ENCODE measurements at places on chromosomes 5 and 9.

GRCh38 chr9:71830153-71830552, 61.8 kb upstream of the CEMIP2 start:
- DNase-seq, result no peak

DNA sequence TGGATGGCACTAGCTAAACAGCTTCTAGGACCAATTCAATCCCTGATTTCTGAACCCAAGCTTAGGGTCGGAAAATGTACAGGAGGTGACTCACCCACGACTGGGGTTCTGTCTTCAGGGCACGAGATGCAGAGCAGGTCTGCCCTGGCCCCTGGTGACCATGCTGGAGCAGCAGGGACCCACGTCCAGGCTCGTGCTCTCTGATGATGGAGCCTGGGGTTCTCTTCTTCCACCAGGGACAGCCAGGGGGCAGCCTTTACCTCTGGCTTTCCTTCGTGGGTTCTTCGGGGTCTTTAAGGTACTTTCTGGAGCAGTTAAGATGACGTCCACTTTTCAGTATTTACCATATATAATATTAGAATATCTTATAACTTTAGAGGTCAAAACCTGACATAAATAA, 2.1 kb downstream of the CFAP77 start:
- no peak for DNase-seq

GRCh38 chr9:131008563-131008908, 438 bp upstream of the LAMC3 start:
- no peak for DNase-seq

GRCh38 chr5:53350991-53351770, 129.2 kb upstream of the FST start:
- DNase-seq, result no peak

DNA sequence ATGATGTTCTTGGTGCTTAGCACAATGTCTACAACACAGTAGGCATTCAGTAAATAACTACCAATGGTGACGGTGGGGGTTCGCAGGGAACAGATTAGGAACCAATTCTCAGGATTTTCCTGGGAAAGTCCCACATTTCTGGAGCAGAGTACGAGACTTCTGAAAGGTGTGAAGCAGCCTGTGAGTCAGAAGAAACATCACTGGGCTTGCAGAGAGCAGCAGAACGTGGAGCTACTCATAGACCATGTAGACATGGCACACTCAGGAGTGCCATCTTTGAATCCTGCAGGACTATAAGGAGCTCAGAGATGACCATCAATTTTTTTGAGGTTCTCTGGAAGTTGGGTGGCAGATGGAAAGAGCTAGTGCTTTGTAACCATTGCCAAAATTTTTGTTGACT, 106.6 kb upstream of the ANKRD55 start:
- DNase-seq, result no peak

DNA sequence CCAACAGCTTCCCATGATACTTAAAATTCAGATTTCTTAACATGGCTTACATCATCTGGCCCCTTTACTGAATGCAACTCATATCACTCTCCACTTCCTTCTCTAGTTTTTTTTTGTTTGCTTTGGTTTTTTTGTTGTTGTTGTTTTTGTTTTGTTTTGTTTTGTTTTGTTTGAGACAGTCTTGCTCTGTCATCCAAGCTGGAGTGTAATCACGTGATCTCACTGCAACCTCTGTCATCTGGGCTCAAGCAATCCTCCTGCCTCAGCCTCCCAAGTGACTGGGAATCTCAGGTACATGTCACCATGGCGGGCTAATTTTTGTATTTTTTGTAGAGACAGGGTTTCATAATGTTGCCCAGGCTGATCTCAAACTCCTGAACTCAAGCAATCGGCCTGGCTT, 41.4 kb downstream of the CPLANE1 start:
- no peak for DNase-seq

- no peak for DNase-seq
These were observed 22.2 kb upstream of the EXOC3 start for GRCh38 chr5:420632-421286.

Data from T1000 (cell line).